ENCODE measurements at places on chromosomes 13 and 19.

GRCh38 chr19:56261145-56261544 lies 11.4 kb upstream of the EDDM13 start:
- DNase-seq: no peak

GRCh38 chr13:113141601-113141970 lies 16.9 kb upstream of the PROZ start:
- no peak for DNase-seq

- DNase-seq: no peak
Observed at GRCh38 chr13:26411206-26411605, 146.3 kb upstream of the WASF3 start.

GRCh38 chr19:16160943-16161560 lies 12.3 kb downstream of the CIB3 start:
- no peak for DNase-seq

DNA sequence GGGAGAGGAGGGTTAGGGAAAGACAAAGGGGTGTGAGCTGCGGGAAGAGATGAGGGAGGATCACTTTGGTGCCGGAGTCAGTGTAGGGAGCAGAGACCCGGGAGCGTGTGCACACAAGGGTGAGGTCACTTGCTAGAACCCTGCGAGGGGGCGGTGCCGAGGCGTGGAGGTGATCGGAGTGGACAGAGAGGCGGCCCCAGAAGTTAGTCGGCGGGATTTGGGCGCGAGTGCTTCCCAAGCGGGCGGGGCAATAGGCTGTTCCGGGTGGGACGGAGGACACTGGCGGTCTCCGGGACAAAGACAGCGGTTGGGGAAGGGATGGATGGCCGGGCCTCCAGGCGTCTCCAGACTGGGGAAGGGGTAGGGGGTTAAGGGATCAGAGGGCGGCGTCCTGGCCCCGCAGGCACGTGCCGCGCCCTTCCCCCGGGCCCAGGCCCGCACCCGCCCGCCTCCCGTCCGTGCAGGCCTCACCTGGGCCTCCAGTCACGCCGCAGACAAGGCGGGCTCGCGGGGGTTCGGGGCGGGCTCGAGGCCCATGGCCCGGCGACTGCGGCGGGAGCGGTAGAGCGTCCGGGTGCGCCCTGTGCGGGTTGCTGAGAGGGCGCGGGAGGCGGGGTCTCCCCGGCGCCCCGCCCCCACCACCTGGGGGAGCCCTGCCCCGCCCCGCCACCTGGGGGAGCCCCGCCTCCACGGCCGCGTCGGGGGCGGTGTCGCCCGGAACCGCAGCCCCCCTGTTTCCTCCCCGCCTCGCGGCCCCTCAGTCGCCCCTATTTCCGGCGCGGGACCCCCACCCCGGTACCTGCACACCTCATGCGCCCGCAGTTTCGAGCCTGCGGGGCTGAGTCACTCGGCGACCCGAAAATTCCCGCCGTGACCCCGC lies at the start of gene LPAR2:
LPAR2 (minus strand) TSS at position 600 of the 880 bp plus-strand sequence. CDS start 945 bp downstream, outside the sequence.
- peak; percentile 81 for DNase-seq

- DNase-seq: no peak
Observed at GRCh38 chr13:92172191-92172590, 773.8 kb downstream of the GPC5 start.

DNA sequence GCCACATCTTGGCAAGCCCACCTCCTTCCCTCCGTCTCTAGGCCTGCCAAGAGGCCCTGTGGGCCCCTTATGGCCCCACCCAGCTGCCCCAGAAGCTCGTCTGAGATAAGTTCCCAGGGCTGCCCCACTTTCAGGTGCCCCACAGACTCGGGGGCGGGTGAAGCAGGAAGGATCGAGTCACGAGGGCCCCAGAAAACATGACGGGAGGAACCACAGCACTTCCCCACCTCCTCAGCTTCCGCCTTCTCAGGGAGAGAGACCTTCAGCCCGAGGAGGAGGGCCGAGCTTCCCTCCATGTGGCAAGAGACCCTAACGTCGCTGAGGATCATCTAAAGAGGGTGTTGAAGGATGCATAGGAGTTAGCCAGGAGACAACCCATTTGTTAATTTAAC lies 4.5 kb upstream of the IL12RB1 start:
- peak; percentile 66 for DNase-seq

Data from activated T-helper 1 cell treated with Interleukin-2 at 50 U/mL for 16 hours (primary cell).